ENCODE measurements at places on chromosomes 6 and 20. TPM values are rescaled to one million over a fixed set of nuclear protein-coding genes. Genes with fewer than 3 reads are reported as not detected.

GRCh38 chr20:58597249-58597891 is 53.7 kb upstream of the STX16 start:
- H3K4me3 ChIP-seq, result no peak overlapping the region
- no peaks in the 10 kb centered on the region for H3K36me3 ChIP-seq
- no peak overlapping the region for H3K27ac ChIP-seq
- peak; percentile 21 for DNase-seq
- peaks cover 2% of the 10 kb centered on the region for H3K4me1 ChIP-seq
- H3K27me3 ChIP-seq, result peaks cover 15% of the 10 kb centered on the region

- no peaks in the 10 kb centered on the region for H3K4me1 ChIP-seq
- H3K36me3 ChIP-seq, result no peaks in the 10 kb centered on the region
- peaks cover 7% of the 10 kb centered on the region for H3K27me3 ChIP-seq
- no peak overlapping the region for H3K27ac ChIP-seq
These were observed 670.0 kb downstream of the DHX35 start for GRCh38 chr20:39632176-39632575.

- H3K4me1 ChIP-seq, result peaks cover 19% of the 10 kb centered on the region
- no peak overlapping the region for H3K27ac ChIP-seq
- H3K27me3 ChIP-seq, result no peaks in the 10 kb centered on the region
- DNase-seq, result no peak
- no peaks in the 10 kb centered on the region for H3K36me3 ChIP-seq
- H3K4me3 ChIP-seq, result no peak overlapping the region
These were observed 12.1 kb upstream of the BTBD3 start for GRCh38 chr20:11905460-11906179.

DNA sequence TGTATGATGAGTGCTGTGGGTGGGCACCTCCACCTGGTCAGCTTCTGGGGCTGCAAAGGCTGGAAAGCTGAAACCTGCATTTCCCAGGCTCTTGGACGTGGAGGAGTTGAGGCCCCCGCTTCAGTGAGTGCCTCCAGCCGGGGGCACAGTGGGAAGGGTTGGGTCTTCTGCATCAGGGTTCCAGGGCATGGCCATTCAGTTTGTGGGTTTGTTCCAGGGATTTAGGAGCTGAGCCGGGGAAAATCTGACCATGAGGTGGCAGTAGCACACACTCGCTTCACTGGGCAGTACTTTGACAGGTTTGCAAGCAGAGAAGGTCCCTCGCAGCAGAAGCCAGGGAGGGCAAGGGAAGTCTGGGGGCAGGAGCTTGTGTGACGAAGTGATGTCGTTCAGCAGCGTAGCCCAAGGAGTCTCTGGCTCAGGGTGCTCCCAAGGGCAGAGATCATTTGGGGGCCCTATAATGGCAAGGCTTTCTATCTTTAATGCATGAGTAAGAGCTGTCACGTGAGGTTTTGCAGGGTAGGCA is 69.5 kb upstream of the SULF2 start:
- peak; percentile 47 for DNase-seq
- no peaks in the 10 kb centered on the region for H3K36me3 ChIP-seq
- H3K27ac ChIP-seq, result no peak overlapping the region
- no peak overlapping the region for H3K4me3 ChIP-seq
- peaks cover 17% of the 10 kb centered on the region for H3K4me1 ChIP-seq
- peaks cover 7% of the 10 kb centered on the region for H3K27me3 ChIP-seq

GRCh38 chr6:117397536-117398227 is 28.1 kb downstream of the ROS1 start:
- no peak overlapping the region for H3K27ac ChIP-seq
- H3K4me3 ChIP-seq, result no peak overlapping the region
- H3K36me3 ChIP-seq, result no peaks in the 10 kb centered on the region
- H3K4me1 ChIP-seq, result no peaks in the 10 kb centered on the region

GPR63 gene
- total RNA-seq, result 1.6 TPM

- no peak for DNase-seq
- H3K4me1 ChIP-seq, result peaks cover 10% of the 10 kb centered on the region
- no peak overlapping the region for H3K27ac ChIP-seq
- H3K36me3 ChIP-seq, result no peaks in the 10 kb centered on the region
- no peak overlapping the region for H3K4me3 ChIP-seq
These were observed 51.0 kb upstream of the CD93 start for GRCh38 chr20:23136893-23137745.

DNA sequence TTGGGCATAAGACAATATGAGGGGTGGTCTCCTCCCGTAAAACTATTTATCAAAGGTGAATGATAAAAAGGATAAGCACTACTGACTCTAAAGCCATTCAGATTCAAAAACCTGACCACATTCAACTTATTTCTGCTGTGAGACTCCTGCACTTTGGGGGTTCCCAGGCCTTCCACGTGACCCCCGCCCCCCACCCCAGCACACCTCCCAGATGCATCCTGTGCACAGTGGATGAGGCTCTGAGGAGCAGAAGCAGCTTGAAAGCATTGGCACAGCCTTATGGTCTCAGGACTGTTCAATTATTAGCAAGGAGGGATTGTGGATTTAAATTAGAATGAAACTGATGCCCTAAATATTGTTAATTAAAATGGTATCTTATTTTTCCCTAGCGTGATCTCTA is 55.1 kb upstream of the SAMD5 start:
- DNase-seq, result no peak
- no peaks in the 10 kb centered on the region for H3K27me3 ChIP-seq
- peaks cover 3% of the 10 kb centered on the region for H3K4me1 ChIP-seq
- H3K27ac ChIP-seq, result no peak overlapping the region

HLA-DQB1 gene
- 3.7 TPM for total RNA-seq

DNA sequence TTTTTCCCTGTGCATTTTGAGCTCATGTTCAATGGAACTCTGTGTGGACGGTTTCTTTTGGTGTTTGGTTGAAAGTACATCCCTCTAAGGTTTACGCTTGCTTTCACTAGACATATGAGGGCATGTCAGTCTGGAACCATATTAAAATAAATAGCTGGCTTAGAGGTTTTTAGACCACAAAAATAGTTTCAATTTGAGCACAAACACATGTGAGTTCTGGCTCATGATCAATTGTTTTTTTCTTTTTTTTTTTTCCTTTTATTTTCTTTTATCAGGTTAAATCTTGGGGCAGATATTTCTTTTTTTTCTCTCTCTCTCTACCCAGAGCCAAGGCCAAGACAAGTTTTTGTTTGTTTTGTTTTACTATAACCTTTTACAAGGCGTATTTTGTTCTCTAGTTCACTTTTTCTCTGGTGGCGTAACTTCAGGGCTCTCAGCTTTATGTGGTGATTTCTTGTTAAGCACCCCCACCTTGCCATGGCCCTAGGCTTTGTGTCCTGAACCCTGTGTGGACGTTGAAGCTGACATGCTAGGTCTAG is 92.9 kb downstream of the SHLD1 start:
- no peak overlapping the region for H3K27ac ChIP-seq
- DNase-seq, result peak; percentile 46
- H3K27me3 ChIP-seq, result no peaks in the 10 kb centered on the region
- no peaks in the 10 kb centered on the region for H3K36me3 ChIP-seq

GRCh38 chr6:126913651-126914050 is 204.8 kb upstream of the RSPO3 start:
- H3K27me3 ChIP-seq, result no peaks in the 10 kb centered on the region
- no peaks in the 10 kb centered on the region for H3K36me3 ChIP-seq
- no peak overlapping the region for H3K27ac ChIP-seq

CALHM4 gene
- total RNA-seq, result 0.20 TPM

MOCS1 gene
- total RNA-seq, result 16.0 TPM

GRCh38 chr6:166112580-166112979 is 55.1 kb downstream of the TBXT start:
- no peaks in the 10 kb centered on the region for H3K27me3 ChIP-seq
- peak overlapping the region; percentile 70 for H3K27ac ChIP-seq
- peaks cover 9% of the 10 kb centered on the region for H3K4me1 ChIP-seq
- no peaks in the 10 kb centered on the region for H3K36me3 ChIP-seq
- peak overlapping the region; percentile 49 for H3K4me3 ChIP-seq

- no peak for DNase-seq
- H3K4me1 ChIP-seq, result no peaks in the 10 kb centered on the region
- no peak overlapping the region for H3K27ac ChIP-seq
- no peaks in the 10 kb centered on the region for H3K27me3 ChIP-seq
- no peaks in the 10 kb centered on the region for H3K36me3 ChIP-seq
These were observed 141.2 kb downstream of the CDK19 start for GRCh38 chr6:110674096-110674495.

- no peaks in the 10 kb centered on the region for H3K4me1 ChIP-seq
- DNase-seq, result peak; percentile 39
- H3K27ac ChIP-seq, result no peak overlapping the region
- H3K27me3 ChIP-seq, result no peaks in the 10 kb centered on the region
- no peak overlapping the region for H3K4me3 ChIP-seq
These were observed 54.1 kb upstream of the SHLD1 start for GRCh38 chr20:5696011-5696559.

WFDC2 gene
- 2.4 TPM for total RNA-seq

- no peak overlapping the region for H3K27ac ChIP-seq
- DNase-seq, result no peak
- H3K4me3 ChIP-seq, result no peak overlapping the region
- H3K36me3 ChIP-seq, result no peaks in the 10 kb centered on the region
- H3K4me1 ChIP-seq, result no peaks in the 10 kb centered on the region
These were observed 16.9 kb upstream of the MRGBP start for GRCh38 chr20:62779417-62779685.

VARS1 gene
- 96.3 TPM for total RNA-seq

SLC22A16 gene
- not detected for total RNA-seq

DNA sequence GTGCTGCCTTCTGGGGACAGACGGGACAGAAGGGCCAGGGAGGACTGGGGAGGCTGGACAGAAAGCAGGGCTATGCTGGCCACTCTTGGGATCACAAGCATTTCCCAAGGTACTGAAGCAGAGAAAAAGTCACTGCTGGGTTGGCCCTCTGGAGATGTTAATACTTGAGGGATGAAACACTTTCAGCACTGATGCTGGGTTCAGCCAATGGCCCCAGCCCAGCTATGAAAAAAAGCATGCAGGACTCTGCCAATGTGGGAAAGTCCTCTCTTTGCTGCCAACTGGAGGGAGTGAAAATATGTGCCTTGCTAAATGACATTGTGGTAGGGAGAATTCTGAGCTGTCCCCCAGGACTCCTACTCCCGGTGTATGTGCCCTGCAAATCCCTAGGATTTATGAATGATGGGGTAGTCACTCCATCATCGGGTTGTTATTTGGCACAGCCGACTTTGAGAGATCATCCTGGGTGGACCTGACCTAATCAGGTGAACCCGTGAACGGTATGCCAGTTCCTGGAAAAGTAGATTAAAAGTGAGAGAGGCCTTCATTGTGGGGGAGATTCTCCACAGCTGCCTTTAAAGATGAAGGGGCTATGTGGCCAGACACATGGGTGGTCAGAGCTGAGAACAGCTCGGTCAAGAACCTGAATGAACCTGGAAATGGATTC is 119.9 kb upstream of the TRAF3IP2 start:
- H3K27me3 ChIP-seq, result no peaks in the 10 kb centered on the region
- no peak overlapping the region for H3K4me3 ChIP-seq
- no peak for DNase-seq
- H3K4me1 ChIP-seq, result peaks cover 34% of the 10 kb centered on the region

- H3K27me3 ChIP-seq, result no peaks in the 10 kb centered on the region
- no peak overlapping the region for H3K4me3 ChIP-seq
- DNase-seq, result no peak
- H3K36me3 ChIP-seq, result no peaks in the 10 kb centered on the region
- no peaks in the 10 kb centered on the region for H3K4me1 ChIP-seq
- H3K27ac ChIP-seq, result no peak overlapping the region
These were observed 306.0 kb downstream of the FARS2 start for GRCh38 chr6:5567352-5567751.
